ENCODE measurements at places on chromosomes 6 and 20. TPM values are rescaled to one million over a fixed set of nuclear protein-coding genes. Genes with fewer than 3 reads are reported as not detected.

Gene CD93
- polyA plus RNA-seq = 14.1 TPM

Gene ULBP3
- 0.43 TPM for polyA plus RNA-seq

Gene GTF3C6
- 129 TPM for polyA plus RNA-seq

Gene NOL7
- polyA plus RNA-seq = 65.2 TPM

Gene TRIM15
- polyA plus RNA-seq = not detected

Gene NFATC2
- 2.8 TPM for polyA plus RNA-seq

Gene MUC22
- polyA plus RNA-seq = 0.14 TPM

Gene TREML1
- 0.14 TPM for polyA plus RNA-seq

Gene FBXO30
- 6.7 TPM for polyA plus RNA-seq

Gene TDRD6
- 0.27 TPM for polyA plus RNA-seq

Gene MCHR2
- polyA plus RNA-seq = not detected

Gene COL9A3
- polyA plus RNA-seq = 13.0 TPM

Gene HLA-DRB5
- polyA plus RNA-seq = 0.45 TPM

Gene ACOT8
- 47.9 TPM for polyA plus RNA-seq

Gene C6orf62
- polyA plus RNA-seq = 31.9 TPM

Gene MICB
- 1.2 TPM for polyA plus RNA-seq

Gene KPNA5
- polyA plus RNA-seq = 3.1 TPM

Gene DEFB125
- not detected for polyA plus RNA-seq

Gene CPXM1
- 1.3 TPM for polyA plus RNA-seq

Gene PSORS1C2
- polyA plus RNA-seq = not detected

Gene ZNF165
- polyA plus RNA-seq = 0.36 TPM

Gene DEFB110
- polyA plus RNA-seq = not detected

Gene ACSS1
- polyA plus RNA-seq = 29.3 TPM

Gene LAMA2
- 28.7 TPM for polyA plus RNA-seq

Gene GID8
- polyA plus RNA-seq = 8.9 TPM

Gene FILIP1
- polyA plus RNA-seq = 39.1 TPM

Gene MPIG6B
- polyA plus RNA-seq = 0.20 TPM

Gene HACE1
- polyA plus RNA-seq = 3.9 TPM

Gene ERMARD
- polyA plus RNA-seq = 11.1 TPM

Gene PRDM1
- polyA plus RNA-seq = 0.41 TPM

Gene DAAM2
- 9.9 TPM for polyA plus RNA-seq

Gene RHAG
- 2.8 TPM for polyA plus RNA-seq

Gene WFDC10B
- not detected for polyA plus RNA-seq

Gene TRIM38
- 2.7 TPM for polyA plus RNA-seq

Gene SIGLEC1
- polyA plus RNA-seq = 4.2 TPM

Gene TFAP2D
- polyA plus RNA-seq = not detected

Gene POU3F2
- 0.05 TPM for polyA plus RNA-seq

Gene SLC12A5
- polyA plus RNA-seq = 6.6 TPM

Gene BPIFB1
- not detected for polyA plus RNA-seq

Gene PTGIS
- 19.9 TPM for polyA plus RNA-seq

Gene CYP21A2
- 0.48 TPM for polyA plus RNA-seq

Gene GSTA2
- not detected for polyA plus RNA-seq

Gene SERPINB6
- polyA plus RNA-seq = 172 TPM

Gene SLC17A5
- polyA plus RNA-seq = 5.2 TPM

Gene TUBB2B
- 4.7 TPM for polyA plus RNA-seq

Gene CDH4
- polyA plus RNA-seq = 0.32 TPM

Gene OTOR
- not detected for polyA plus RNA-seq

Gene WFDC6
- polyA plus RNA-seq = not detected

Gene SEC63
- polyA plus RNA-seq = 30.6 TPM
